Tracheal epithelial cell (primary cell): ENCODE measurements at places on chromosomes 6 and 20. TPM values are rescaled to one million over a fixed set of nuclear protein-coding genes. Genes with fewer than 3 reads are reported as not detected.

Gene LY6G6C
- not detected in 2 replicates for total RNA-seq

Gene TTK
- total RNA-seq, result 0.64 and 2.9 TPM in 2 replicates

Gene OPRL1
- total RNA-seq, result under 0.01 and 0.24 TPM in 2 replicates

Gene YWHAB
- total RNA-seq, result 65.1 and 69.3 TPM in 2 replicates
